Stimulated activated CD8-positive, alpha-beta memory T cell treated with anti-CD3 and anti-CD28 coated beads, Interleukin-7, amount 100 ng/mL, for 1 hour (primary cell): ENCODE measurements at places on chromosomes 2 and 18.

- no peak for DNase-seq
Measured at GRCh38 chr2:190835303-190835930, 45.2 kb upstream of the GLS start.

DNA sequence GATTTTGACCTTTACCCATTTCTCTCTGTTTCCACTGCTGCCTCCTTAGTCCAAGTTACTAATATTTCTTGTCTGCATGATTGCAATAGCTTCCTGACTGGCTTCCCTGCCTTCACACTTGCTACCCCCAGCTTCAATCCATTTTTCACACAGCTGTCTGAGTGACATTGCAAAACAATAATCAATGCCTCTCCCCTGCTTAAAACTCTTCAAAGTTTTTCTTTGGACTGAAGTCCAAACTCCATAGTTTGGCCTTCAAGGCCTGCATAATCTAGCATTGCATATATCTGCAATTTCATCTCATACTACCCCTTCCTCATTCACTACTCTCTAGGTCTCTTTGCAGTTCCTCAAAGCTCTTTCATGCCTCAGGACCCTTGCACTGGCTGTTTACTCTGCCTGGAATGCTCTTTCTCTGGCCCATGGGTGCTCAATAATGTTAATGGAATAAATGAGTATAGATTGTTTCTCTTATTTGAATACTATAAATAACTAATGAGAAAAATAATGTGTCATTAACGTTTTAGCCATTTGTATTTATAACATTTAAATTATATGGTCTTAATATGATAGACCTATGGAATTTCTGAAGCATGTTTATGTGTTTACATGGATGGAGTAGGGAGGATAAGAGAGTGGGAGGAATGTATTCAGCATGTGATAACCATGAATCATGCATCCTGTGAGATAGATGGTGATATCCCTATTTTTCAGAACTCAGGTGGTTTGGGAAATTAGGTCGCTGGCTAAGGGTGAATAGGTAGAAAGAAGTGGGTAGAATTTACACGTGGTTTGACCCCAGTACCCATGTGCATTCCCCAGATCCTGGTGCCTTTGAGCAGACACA lies 5.7 kb upstream of the TMEM178A start:
- DNase-seq, result no peak

- no peak for DNase-seq
Measured at GRCh38 chr2:62485761-62486438, 20.1 kb downstream of the TMEM17 start.

DNA sequence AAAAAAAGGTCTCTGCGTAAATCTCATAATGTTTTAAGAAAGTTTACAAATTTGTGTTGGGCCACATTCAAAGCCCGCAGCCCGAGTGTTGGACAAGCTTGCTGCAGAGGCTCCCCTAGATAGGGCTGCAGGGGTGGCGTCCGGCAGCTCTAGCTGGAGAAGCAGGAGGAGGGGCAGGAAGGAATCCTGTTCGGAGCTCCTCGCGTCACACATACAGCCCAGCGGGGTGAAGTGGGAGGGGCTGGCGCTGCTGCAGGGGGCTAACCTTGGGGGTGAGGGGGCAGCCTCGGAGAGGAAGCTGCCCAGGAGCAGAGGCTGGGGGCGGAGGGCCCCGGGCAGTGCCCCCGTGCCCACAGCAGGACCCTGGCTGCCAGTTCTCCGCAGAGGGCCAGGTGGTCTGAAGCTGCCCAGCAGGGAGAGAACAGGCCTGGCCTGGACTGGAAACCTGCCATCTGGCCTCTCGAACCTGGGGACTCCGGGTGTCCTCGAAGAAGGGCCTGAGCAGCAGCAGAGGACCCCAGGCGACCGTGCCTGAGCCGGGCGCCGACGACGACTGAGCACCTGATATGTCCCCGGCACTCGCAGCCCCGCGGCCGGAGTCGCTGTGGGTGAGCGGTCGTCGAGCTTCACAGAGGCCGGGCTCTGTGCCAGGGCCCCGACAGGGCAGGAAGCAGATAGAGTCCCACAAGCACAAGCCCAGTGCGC lies 2.6 kb upstream of the GPR35 start:
- peak; percentile 19 for DNase-seq

DNA sequence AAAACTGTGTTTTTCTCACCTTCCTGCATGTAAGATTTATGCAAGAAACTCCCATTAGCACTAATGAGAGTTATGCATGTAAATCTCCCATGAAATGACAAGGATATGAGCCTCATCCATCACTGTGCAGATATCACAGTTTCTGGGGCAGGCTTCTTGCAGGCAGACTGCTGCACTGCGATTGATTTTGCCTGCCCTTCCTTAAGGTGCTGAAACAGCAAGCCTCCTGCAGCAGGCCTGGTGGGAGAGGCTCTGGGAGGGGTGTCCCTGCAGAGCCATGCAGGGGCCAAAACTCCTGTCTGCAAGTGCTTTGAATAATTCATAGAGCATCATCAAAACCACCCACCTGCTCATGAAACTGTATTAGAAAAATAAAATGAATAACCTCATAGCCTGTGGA lies 285.9 kb downstream of the MYT1L start:
- DNase-seq, result no peak

DNA sequence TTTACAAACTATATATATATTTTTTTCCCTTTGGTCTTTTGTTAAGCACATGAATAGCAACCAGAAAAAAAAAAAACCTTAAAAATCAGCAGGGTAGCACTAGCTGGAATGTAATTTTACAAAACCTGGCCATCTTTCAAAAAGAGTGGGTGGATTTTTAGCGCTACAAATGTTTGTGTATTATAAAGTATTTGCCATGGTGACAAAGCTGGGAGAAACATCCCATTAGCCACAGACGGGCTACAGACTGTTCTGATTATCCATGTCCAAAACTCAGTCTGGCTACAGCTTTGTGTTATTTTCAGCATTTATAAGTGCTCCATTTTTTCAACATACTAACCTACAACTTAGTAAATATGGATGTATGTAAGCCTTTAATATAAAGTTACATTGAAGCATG lies 249.5 kb upstream of the TANK start:
- no peak for DNase-seq

- DNase-seq, result no peak
Measured at GRCh38 chr18:45785134-45785533, 40.3 kb upstream of the SIGLEC15 start.
